RCC 7860 (cell line): ENCODE measurements at places on chromosomes 4 and X.

DNA sequence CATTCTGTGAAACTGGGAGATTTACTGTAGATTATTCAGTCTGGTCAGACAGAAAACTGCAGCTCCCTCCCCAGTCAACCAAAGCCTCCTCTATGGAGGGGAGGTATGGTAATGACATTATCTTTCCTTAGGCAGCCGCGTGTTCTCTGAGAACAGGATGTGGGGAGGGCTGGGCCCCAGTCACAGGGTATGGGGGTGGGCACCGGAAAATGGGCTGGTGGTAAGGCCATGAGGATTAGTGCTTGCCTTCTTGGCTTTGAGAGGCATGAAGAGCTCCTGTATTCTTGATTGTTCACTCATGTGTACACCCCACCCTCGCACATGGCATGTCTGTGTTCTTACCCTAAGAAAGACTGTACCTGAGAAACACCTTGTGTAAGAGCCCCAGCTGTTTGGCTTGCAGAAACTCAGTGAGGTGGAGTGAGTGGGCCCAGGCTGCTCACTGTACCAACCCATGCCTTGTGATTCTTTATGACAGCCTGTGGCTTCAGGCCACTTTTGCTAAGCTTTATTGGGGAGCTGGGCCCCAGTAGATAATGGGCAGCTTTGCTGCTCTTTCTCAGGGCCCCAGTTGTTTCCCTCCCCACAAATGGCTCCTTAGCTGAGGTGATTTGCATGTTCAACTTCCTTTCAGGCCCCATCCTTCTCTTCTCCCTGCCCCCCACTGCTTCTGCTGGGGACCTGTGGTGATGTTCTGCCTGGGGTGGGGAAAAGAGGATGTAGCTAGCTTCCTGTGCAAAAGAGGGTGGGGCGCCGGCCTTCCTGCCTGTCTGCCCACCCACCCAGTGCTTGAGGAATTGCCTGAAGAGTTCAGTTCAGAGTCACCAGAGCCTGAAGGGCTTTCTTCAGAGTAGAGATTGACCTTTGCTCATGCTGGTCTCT, 30.7 kb downstream of the MSN start:
- peak; percentile 51 for DNase-seq

- DNase-seq, result peak; percentile 56
Observed at GRCh38 chrX:40326186-40326965, 228.6 kb upstream of the BCOR start.

- DNase-seq, result no peak
Observed at GRCh38 chr4:90124276-90124675, 2.9 kb upstream of the CCSER1 start.

GRCh38 chr4:106583567-106583966, 215.0 kb upstream of the GIMD1 start:
- peak; percentile 94 for DNase-seq

DNA sequence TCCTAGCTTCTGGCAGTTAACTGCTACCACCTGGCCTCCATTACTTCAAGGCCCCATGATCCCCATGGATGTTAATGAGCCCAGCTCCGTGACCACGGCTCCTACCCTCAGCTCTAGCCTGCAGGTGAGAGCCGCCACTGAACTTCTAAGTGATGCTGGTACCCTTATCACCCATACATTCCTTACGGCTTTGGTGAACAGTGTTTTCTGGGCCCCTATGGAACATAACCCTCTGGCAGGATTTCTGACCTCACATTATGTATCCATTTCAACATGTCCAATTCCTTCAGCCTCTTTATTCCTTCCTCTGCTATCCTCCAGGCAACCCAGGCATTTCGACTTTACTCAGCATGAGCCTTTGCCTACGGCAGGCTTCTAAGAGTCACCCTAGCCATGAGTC, 24.6 kb downstream of the PAGE4 start:
- DNase-seq, result no peak

GRCh38 chr4:169400832-169401231, 130.1 kb upstream of the SH3RF1 start:
- DNase-seq, result no peak

- DNase-seq, result no peak
Observed at GRCh38 chr4:187183346-187183745, 459.7 kb upstream of the FAT1 start.

DNA sequence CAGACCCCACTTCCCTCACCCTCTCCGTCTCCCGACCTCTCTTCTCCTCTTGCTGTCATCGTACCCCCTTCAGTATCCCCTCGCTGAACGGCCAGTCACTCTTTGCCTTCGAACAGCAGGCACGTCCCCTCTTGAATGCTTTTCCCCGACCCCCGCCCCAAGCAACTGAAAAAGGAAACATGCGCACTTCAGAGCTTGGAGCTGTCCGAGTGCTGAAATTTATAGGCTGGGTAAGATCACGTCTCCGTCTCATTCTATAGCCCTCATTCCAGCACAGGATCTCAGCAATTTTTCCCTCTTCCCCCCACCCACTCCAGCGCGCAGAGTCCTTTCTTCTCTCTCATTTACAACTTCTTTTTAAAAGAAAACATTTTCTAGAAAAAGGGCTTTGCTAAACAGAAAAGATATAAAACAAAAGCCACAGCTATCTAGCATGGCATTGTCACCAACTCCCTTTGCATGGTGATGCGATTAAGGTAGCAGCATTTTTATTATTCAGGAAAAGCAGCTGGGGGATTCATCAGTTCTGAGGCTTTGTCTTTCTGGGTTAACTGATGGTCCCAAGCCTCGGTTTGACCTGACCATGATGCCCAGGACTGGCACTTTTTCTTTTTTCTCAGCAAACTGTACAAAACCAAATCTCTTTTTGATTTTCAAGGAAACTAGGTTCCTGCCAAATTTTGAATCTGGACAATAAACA, at the start of gene GLRA2:
Gene GLRA2 (plus strand): TSS at position 247 of the 700 bp plus-strand sequence. CDS start 522 bp downstream, outside the sequence.
- no peak for DNase-seq

GRCh38 chr4:69322055-69322454, 41.8 kb downstream of the UGT2B28 start:
- no peak for DNase-seq

GRCh38 chr4:100657187-100657586, 139.4 kb upstream of the EMCN start:
- DNase-seq, result no peak

GRCh38 chr4:53161051-53161786, 204.6 kb downstream of the SCFD2 start:
- DNase-seq, result no peak

DNA sequence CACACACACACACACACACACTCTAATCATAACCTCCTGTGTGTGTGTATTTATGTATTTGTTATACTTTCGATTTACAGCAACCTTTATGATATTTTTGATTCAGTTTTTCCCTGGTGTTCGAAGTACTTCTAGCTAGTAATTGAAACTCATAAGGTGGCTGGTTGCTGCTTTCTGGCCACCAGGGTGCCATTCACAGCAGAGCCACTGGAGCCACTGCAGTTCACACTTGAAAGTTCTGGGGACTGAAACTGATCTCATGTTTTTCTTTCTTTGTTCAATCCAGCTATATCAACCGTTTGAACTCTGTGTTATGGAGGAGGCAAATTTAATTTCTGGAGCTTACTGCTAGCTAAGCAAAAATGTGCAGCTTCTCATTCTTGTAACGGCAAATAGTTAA, 419.4 kb downstream of the ADGRL3 start:
- no peak for DNase-seq
